Thymus (tissue), 14 donors: ENCODE measurements at places on chromosomes 7 and 10. TPM values are rescaled to one million over a fixed set of nuclear protein-coding genes. Genes with fewer than 3 reads are reported as not detected.

The RHOBTB1 gene
- 3.4 TPM for polyA plus RNA-seq

The GBX1 gene
- polyA plus RNA-seq = 0.07 TPM

DNA sequence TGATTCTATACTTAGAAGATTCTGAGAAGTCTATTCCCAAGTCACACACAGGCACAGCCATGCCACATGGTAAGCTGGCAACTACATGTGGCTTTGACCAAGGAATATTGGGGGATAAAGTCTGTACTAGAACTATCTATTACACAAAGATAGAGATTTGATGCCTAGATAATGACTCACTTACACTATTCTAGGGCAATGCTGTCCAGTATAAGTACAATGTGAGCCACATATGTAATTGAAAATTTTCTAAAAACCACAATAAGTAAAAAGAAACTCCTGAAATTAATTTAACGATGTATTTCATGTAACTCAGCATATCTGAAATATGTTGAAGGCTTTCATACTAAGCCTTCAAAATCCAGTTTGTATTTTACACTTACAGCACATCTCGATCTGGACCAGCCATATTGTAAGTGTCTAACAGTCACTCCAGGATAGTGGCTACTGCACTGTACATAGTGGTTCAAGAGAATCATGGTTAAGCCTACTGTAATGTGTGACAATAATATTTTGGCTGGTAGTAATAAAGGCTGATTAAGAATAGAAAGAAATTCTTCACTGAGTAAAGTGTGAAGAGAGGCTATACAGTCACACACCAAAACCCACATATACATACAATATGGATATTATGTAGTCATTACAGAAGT, 62.8 kb downstream of the RTKN2 start:
- no peak for DNase-seq
- no peaks in the 10 kb centered on the region for H3K4me1 ChIP-seq

GRCh38 chr7:28037220-28038010, 143.2 kb downstream of the JAZF1 start:
- no peaks in the 10 kb centered on the region for H3K27me3 ChIP-seq
- no peak overlapping the region for H3K27ac ChIP-seq
- H3K4me1 ChIP-seq = no peaks in the 10 kb centered on the region
- no peaks in the 10 kb centered on the region for H3K36me3 ChIP-seq

- no peaks in the 10 kb centered on the region for H3K4me1 ChIP-seq
- no peaks in the 10 kb centered on the region for H3K36me3 ChIP-seq
- no peak overlapping the region for H3K4me3 ChIP-seq
- no peak for DNase-seq
Measured at GRCh38 chr10:64619102-64619501, 1097.9 kb downstream of the REEP3 start.

The NUDCD3 gene
- 33.9 TPM for polyA plus RNA-seq

GRCh38 chr10:97738616-97739015, 1.7 kb downstream of the ZFYVE27 start:
- H3K27ac ChIP-seq = no peak overlapping the region
- peaks cover 19% of the 10 kb centered on the region for H3K4me1 ChIP-seq
- H3K27me3 ChIP-seq = no peaks in the 10 kb centered on the region
- no peak overlapping the region for H3K4me3 ChIP-seq
- peaks cover 39% of the 10 kb centered on the region for H3K36me3 ChIP-seq
- no peak for DNase-seq

The RGS10 gene
- polyA plus RNA-seq = 304 TPM

The HTR5A gene
- polyA plus RNA-seq = 2.6 TPM

DNA sequence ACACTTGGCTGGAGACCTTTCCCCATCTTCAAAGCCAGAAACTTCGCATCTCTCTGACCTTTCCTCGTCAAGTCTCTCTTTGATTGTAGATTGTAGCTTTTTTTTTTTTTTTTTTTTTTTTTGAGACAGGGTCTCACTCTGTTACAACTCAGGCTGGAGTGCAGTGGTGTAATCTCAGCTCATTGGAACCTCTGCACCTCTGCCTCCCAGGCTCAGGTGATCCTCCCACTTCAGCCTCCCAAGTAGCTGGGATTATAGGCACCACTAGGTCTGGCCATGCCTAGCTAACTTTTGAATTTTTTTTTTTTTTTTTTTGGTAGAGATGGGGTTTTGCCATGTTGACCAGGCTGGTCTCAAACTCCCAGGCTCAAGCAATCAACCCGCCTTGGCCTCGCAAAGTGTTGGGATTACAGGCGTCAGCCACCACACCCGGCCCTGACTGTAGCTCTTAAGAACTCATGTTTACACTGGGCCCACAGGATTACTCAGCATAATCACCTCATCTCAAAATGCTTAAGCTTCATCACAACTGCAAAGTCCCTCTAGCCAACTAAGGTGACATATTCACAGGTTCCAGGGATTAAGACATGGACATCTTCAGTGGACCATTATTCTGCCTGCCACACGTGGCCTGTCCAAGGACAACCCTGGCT, 11.7 kb downstream of the POLL start:
- H3K36me3 ChIP-seq = peaks cover 2% of the 10 kb centered on the region
- H3K27me3 ChIP-seq = no peaks in the 10 kb centered on the region
- H3K4me3 ChIP-seq = no peak overlapping the region
- DNase-seq = no peak
- peaks cover 15% of the 10 kb centered on the region for H3K4me1 ChIP-seq
- H3K27ac ChIP-seq = no peak overlapping the region

GRCh38 chr7:1043552-1044188, 676 bp upstream of the GPR146 start:
- H3K4me1 ChIP-seq = peaks cover 57% of the 10 kb centered on the region
- H3K27me3 ChIP-seq = peaks cover 3% of the 10 kb centered on the region
- H3K4me3 ChIP-seq = peak overlapping the region; percentile 71
- no peak for DNase-seq
- H3K27ac ChIP-seq = peak overlapping the region; percentile 67

The SEMA3D gene
- 0.32 TPM for polyA plus RNA-seq

The TRIP6 gene
- polyA plus RNA-seq = 26.1 TPM
